ENCODE measurements at places on chromosomes 2 and 18.

DNA sequence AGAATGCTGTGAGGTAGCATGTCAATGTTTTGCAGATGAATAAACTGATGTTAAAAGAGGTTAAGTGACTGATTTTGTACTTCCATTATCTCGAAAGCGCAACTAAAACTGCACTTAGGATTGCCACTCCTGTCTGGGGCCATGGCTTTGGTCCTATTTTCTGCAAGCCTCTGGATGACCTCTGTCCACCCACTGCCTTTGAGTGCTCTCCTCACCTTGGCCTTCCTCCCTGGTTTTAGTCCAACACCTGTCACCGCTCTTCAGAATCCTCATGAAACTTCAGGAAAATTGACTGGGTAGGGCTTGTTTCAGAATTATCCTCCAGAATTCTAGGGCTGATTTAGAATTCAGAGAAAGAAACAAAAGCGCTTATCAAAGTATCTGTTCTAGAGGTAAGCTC, 51.1 kb upstream of the HNMT start:
- DNase-seq = no peak

- no peak for DNase-seq
Measured at GRCh38 chr2:198137733-198138132, 333.3 kb downstream of the PLCL1 start.

GRCh38 chr2:22198381-22199283, 1074.9 kb downstream of the TDRD15 start:
- no peak for DNase-seq

GRCh38 chr2:159243529-159243928, 43.0 kb downstream of the WDSUB1 start:
- no peak for DNase-seq

GRCh38 chr18:46916551-46917107, 678 bp downstream of the PIAS2 start:
- DNase-seq = no peak

DNA sequence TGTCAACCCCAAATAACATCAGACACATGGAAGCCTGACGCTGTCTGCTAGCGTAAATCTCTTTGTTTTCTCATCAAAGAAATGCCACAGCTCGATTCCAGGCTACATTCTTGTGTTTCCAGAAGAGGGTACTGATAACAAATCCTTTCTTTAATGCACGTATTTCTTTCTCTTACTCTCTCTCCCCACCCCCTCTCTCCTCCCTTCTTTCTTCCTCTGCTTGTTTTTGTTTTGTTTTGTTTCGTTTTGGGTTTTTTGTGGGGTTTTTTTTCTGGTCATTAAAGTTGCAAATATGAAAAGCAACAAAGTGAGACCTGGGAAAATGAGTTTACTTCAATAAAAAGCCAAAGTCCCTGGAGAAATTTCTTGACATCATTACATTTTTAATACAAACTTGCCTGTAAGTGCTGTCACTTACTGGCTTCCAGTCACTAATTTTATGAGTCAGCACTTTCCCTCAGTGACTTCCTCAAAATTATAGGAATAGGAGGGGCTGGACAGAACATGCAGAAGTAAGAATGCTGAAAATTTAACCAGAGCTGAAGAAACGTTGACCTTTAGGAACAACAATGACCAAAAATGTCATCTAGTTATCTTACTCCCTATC, 106.7 kb upstream of the NABP1 start:
- no peak for DNase-seq

Measured in stimulated activated CD8-positive, alpha-beta memory T cell treated with anti-CD3 and anti-CD28 coated beads, Interleukin-15, amount 100 ng/mL, for 48 hours (primary cell).